ENCODE measurements at places on chromosomes 16 and 17. TPM values are rescaled to one million over a fixed set of nuclear protein-coding genes. Genes with fewer than 3 reads are reported as not detected.

Gene GNGT2
- 0.49 TPM for total RNA-seq

Gene GDPD3
- total RNA-seq: 1.8 TPM

Gene CDC6
- 37.5 TPM for total RNA-seq

Gene CHD9NB
- 0.20 TPM for total RNA-seq

- no peak for DNase-seq
Measured at GRCh38 chr17:38415250-38416194, 12.7 kb upstream of the ARHGAP23 start.

DNA sequence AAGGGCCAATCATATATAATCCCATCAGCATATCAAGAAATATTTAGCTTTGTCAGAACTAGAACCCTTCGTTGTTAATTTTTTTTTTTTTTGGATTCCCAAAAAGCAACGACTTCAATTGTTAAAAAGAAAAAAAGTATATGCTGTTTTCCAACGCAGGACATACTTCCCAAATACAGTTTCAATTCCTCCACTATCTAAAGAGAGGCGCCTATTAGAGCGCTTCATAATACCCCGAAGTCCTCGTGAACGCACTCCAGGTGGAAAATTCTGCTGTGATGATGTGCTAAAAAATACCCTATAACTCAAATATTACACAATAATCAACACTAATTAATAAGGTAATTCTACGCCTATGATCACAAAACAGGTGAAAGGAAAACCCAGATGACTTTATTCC lies 20.8 kb downstream of the GNA13 start:
- no peak for DNase-seq

DNA sequence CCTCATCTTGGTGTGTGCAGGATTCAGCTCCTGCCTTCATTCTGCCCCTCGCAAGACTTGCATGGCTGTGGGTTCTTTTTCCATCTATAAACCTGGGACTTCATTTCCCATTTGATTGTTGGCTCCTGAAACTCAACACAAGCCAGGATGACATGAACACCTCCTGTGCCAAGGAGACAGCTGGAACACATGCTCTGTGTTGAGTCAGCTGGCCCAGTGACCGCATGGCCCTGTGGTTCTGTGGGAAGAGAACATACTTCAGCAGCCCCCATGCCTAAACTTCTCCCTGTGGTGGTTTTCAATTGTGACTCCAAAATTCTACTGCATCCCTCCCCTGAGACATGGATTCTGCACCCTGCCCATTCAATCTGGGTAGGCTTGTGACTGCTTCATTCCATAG lies 57.9 kb upstream of the FOXF1 start:
- DNase-seq: no peak

DNA sequence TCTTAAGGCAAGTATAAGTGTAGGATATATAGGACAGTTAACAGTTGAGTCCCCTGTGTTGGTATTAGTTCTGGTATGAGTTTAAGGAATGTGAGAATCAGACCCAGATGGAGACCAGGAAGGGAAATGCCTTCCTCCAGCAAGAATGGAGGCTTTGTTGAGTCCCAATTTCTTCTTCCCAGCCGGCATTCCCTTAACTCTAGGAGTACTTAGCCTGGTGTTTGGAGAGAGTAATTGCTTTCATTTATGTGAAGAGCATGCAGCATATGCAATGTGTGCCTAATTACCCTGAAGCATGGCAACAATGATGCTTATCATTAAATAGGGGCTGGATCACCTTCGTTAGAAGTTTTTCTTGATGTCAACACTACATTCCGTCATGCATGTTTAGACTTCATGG lies 225.9 kb upstream of the XYLT1 start:
- no peak for DNase-seq
